ENCODE measurements at places on chromosomes 16 and 17.

GRCh38 chr17:49002331-49002730 is 5.1 kb downstream of the IGF2BP1 start:
- no peak for DNase-seq

GRCh38 chr17:4505187-4505586 is 6.5 kb downstream of the SPNS2 start:
- peak; percentile 38 for DNase-seq

DNA sequence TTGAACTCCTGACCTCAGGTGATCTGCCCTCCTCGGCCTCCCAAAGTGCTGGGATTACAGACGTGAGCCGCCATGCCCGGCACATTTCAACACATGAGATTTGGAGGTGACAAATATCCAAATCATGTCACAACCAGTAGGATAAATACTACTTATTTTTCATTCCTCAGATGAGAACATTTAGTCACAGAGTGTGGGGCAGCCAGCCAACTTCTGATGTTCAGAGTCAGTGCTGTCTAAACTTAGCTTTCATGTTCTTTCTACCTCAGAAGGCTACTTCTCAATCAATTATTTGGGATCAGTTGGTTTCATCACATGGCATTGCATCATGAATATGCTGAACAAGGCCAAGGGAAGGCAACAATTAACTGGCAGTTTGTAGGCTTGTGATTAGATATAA is 134.5 kb downstream of the CDH13 start:
- no peak for DNase-seq

DNA sequence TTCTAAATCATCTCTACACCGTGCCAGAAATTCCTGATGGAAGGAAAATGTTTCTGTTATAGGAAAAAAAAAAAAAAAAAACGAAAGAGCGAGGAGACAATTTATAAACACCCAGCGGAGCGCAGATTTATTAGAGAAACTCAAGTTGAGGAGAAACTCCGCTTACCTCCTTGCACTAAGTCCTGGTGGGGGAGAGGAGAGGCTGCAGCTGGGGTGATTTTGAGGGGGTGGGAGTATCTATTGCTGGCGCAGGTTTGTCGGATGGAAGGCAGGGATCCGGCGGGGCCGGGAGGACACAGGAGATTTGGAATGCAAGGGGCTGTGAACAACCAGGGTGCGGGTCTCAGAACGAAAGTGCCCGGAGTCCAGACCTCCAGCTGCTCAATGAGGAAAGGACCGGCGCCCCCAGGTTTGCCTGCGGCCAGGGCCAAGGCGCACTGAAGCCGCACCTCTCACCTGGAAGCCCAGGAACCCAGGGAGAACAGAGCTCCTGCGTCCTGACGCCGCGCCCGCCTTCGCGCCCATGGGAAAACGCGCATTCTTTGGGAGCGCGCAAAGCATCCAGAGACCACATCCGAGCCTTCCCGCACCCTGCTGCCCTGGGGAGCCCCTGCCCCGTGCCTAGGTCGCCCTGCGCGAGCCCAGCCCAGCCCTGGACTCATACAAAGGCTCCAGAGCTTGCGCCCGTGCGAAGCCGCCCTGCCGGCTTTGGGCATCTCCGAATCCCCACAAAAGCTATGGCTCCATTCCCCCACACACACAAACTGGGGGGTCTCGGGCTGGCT is 2.6 kb upstream of the HOXB8 start:
- no peak for DNase-seq

GRCh38 chr17:69326377-69327059 is 415 bp downstream of the ABCA5 start:
- no peak for DNase-seq

DNA sequence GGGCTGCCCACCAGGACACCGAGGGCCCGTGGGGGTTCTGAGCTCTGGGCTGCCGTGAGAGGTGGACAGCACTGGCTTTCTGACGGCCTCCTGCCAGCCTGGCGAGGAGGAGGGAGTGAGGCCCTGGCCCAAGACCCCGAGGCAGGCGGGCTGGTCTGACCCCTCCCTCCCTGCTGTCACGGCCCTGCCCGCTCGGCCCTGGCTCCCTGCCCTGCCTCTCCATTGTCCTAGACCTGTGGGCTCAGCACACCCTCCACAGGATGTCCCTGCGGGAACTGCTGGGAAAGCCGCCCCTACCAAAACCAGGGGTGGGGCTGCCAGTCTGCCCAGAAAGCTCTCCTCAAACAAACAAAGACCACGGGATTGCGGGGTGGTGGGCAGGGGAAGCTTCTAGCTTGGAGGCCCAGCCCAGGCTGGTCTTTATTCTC is 20.7 kb downstream of the SPNS2 start:
- DNase-seq: no peak

GRCh38 chr16:84484579-84485254 is 19.7 kb downstream of the MEAK7 start:
- no peak for DNase-seq

- peak; percentile 83 for DNase-seq
Observed at GRCh38 chr17:39573447-39574298, 34.0 kb downstream of the NEUROD2 start.

- DNase-seq: peak; percentile 24
Observed at GRCh38 chr16:49620158-49620868, 235.6 kb downstream of the ZNF423 start.

DNA sequence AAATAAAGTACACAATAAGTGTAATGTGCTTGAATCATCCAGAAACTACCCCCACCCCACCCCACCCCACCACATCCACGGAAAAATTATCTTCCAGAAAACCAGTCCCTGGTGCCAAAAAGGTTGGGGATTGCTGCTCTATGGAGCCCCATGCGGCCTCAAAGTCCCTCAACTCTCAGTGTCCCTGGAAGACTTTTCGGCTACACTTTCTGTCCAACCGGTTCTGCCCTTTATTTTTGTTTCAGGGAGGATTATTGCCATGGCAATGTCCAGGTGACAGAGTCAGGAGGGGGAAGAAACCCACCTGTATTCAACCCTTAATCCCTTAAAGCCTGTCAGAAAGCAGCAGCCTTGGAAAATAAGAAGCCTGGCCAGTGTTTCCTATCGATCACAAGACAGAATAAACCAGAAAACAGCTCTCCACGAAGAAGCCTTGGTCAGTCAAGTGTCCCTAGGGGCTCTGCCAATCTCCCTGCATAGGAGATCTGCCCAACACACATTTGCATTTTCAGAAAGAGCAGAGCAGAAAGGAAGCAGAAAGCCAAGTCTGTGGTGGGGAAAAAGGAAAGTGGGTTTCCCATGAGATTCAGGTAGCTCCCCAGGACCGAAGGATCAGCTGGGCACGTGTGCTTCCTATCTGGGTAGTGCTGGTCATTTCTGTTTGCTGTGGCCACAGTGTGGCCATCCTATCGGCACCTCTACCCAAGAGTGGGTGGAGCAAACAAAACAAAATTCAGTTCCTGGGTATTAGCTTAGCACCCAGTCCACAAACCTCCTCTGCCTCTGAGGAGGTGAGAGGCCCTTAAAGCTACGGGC is 342.7 kb downstream of the SOX9 start:
- no peak for DNase-seq

- DNase-seq: no peak
Observed at GRCh38 chr16:65280845-65281512, 159.1 kb upstream of the CDH11 start.

DNA sequence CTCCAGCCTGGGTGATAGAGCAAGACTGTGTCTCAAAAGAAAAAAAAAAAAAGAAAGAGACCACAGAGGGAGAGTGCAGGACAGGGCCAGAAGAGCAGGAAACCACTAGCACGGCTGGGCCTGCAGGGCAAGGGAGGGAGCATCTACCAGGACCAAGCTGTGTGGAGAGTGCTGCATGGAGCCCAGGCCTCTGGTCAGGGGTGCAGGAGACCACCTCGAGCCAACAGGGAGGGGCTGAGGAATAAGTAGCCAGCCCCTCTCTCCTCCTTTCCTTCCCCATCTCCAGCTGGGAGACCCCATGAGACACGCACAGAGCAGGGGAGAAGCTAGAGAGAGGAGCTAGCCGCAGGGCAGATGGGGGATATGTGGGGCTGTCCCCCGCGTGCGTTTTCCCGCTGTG is 67.0 kb upstream of the DNAH17 start:
- no peak for DNase-seq

- DNase-seq: peak; percentile 50
Observed at GRCh38 chr16:49608779-49609178, 235.2 kb downstream of the C16orf78 start.

- no peak for DNase-seq
Observed at GRCh38 chr17:59641799-59642484, 22.2 kb downstream of the CLTC start.

DNA sequence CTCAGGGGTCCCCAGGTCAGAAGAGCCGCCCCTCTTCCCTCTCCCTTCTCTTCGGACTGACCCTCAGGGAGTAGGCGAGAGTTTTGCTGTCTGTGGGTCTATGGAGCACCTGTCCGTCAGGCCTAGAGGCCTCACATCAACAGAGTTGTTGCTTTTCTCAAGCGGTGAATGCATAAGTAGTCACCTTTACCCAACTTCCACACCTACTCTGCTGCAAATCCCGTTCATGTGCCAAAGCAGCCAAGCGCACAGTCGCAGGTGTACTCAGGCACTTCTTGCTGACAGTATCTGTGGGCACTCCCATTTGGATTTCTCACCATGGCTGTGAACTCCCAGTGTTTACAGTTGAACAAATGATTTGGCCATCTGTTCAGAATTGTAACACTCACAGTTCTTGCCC is 4.0 kb upstream of the FA2H start:
- no peak for DNase-seq

DNA sequence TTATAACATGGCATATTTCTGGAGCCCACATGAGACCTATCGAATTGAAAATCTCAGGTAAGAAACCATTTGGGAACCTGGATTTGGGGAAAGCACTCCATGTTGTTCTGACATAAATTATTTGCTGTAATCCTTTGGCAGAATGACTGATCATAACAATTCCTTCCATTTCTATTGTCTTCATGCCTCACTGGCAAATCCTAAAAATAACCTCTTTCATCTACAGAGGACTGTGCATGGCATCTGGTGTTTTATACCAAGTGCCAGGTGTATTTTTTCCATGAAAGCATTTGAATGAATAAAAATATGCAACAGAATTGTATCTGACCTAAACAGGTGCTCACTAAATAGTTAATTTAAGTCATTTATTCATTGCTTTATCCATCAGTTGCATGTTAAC is 33.7 kb upstream of the COQ7 start:
- no peak for DNase-seq

DNA sequence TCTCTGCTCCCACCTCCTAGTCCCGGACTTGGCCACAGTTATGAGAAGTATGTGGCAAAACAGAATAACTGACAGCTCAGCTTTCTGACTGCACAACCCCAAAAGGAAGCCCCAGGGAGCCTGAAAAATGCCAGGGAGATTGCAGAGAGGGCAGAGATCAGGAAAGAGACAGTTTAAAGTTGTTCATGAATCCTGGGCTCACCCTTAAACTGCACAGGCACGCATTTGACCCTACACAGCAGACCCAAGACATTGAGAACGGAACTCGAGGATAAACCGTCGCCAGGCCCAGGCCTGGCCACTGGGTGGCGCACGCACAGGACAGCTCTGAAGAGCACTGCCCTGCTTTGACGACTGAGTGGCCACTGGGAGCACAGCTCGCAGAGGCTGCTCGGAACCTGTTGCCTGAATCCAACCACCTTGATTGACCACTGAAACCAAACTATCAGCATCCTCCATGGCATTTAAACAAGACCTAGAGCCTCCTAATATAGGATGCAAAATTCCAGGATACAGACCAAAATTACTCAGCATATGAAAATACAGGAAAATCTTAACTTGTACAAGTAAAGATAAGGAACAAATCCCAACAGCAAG is 114.0 kb downstream of the C16orf95 start:
- peak; percentile 88 for DNase-seq

GRCh38 chr17:50210240-50211225 is 9.1 kb upstream of the COL1A1 start:
- peak; percentile 94 for DNase-seq

DNA sequence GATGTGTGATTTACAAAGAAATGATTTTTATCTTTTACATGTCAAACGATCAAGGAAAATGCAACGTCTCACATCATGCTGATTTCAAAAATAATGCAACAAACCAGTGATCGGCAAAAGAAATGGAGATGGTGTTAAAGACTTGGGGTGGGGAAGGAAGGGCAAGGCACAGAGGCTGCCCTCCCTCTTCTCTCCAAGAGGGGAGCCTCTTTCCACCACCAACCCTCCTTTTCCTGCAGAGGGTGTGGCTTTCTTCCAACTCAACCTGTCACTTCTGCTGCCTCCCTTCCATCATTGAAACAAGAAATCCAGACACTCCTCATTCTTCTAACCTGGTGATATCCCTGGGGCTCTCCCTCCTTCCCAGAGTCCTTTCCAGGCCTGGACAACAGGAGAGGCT is 320.8 kb downstream of the SLC39A11 start:
- no peak for DNase-seq

- DNase-seq: no peak
Observed at GRCh38 chr16:2734844-2735515, 15.0 kb upstream of the PRSS27 start.

DNA sequence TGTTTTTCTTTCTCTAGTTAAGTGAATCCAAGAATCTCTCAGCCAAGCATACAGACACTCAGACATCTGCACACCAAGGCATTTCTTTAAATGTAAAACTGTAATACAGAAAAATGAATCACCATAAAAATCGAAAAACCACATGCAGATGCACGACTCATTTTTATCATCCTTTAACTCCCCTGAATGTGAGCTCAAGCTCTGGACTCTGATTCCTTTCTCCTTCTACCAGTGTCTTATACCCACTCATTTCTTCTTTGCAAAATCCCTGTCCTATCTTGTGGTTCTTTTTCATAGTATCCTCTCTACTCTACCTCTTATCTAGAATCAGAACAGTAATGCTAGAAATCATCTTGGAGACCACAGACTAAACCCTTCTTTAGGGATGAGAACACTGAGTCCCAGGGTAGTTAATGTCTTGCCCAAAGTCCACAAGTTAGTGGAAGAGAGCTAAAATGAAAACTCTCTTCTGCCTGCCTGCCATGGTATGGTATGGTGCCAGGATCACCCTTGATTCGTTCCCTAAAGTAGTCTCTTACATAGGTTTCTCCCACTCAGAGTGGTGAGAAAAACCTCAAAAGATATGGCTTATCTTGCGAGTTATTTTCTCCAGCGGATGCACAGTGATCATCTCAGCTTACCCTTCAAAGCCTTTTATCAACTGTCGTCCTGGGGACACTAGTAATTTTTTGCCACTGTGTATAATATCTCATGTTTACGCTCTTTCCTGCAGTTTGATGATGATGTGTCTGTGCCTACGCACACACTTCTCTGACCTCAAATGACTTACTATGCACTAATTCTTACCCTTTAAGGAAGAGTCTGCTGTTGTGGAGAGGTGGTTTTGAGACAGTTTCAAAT is 30.2 kb downstream of the BRD7 start:
- DNase-seq: no peak
